ENCODE measurements at places on chromosomes 6 and 20.

DNA sequence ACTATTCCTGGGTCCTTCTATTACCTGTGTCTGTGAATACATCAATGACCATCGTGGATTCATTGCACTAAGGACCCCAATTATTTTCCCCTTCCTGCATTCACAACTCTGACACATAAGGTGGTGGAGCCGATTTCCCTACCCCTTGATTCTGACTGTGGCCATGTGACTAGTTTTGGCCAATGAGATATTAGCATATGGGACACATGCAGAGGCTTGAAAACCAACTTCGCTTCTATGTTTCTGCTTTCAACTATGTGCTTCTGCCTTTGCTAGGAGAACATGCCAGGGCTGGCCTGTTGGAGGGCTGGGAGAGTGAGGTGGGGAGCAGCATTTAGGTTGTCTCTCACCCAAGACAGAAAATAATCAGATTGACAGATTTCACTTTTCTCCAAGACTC lies 483.1 kb upstream of the JAG1 start:
- DNase-seq = no peak

DNA sequence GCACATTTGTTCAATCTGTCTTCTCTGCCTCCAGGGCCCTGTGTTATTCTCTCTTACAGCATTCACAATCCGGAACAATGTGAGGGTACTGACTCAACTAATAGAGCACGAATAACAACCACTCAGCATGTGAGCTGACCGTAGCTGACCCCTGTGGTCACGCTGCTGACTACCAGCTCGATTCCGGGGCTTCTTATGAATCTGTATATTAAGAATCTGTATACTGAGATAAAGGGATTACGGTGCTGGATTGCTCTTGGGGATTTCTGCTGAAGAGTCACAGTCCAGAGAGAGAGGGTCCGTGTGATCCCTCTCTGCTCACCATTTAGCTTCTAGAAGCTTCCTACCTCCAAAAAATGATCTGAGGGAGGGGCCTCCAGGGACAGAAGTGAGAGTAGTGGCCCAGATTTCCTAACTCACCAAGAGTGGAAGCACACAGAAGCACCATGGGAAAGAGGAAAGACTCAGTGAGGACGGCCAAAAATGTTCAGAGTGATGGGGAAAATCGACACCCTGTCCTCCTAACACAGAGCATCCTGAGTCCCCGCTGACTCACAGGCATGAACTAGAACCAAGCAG lies 156.2 kb downstream of the THBS2 start:
- peak; percentile 81 for DNase-seq

DNA sequence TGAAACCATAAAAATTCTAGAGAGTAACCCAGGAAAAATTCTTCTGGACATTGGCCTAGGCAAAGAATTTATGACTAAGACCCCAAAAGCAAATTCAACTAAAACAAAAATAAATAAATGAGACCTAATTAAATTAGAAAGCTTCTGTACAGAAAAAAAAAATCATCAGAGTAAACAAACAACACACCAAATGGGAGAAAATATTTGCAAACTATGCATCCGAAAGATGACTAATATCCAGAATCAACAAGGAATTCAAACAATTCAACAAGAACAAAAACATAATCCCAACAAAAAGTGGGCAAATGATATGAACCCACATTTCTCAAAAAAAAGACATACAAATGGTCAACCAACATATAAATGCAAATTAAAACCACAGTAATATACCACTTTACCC lies 242.6 kb upstream of the CDYL start:
- DNase-seq = no peak

- peak; percentile 78 for DNase-seq
These were observed 24.5 kb downstream of the TOX2 start for GRCh38 chr20:43938932-43939761.

GRCh38 chr20:23129891-23130621 lies 43.9 kb upstream of the CD93 start:
- no peak for DNase-seq

DNA sequence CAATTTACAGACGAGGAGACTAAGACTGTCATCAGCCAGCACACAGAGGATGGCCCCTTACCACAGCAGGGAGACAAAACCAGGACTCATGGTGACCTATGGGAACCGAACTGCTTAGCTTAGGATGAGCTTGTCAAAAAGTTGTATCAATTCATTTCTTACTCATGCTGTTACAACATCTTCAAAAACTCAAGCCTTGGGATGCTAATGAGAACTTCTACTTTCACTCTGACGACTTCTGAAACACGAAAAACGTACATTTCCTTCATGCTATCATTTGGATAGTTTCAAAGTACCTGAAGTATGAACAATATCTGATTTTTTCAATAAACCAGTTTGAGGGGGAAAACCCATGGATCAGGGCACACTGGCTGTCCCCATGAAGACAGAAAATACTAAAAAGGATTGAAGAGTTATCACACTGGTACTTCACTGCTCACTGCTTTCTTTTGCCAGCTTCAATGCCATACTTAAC lies 31.9 kb downstream of the HIVEP2 start:
- no peak for DNase-seq

DNA sequence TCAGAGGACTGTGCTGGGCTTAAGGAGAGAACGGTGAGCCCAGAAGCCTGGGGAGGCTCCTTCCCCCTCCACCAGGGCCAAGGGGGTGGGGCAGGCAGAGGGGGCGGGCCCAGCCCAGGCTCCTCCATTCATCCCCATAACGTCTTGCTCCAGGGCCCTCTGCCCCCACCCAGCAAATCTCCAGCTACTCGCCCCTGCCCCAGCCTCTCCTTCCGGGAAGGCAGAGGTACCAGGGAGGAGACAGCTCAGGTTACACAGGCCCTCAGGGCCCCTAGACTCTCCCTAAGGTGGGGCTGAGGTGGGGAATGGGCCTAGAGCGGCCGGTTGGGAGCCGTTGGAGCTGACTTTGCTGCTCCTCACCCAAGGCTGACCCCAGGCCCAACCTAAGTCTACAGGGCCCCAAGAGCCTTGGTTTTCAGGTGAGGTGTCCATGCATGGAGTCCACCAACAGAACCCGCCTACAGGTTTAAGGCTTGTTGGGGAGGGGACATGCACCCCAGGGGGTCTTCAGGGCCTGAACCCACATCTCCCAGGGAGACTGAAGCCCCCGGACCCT lies 1.2 kb downstream of the LAMA5 start:
- no peak for DNase-seq

- no peak for DNase-seq
These were observed 12.3 kb downstream of the TMEM30A start for GRCh38 chr6:75272145-75272840.

DNA sequence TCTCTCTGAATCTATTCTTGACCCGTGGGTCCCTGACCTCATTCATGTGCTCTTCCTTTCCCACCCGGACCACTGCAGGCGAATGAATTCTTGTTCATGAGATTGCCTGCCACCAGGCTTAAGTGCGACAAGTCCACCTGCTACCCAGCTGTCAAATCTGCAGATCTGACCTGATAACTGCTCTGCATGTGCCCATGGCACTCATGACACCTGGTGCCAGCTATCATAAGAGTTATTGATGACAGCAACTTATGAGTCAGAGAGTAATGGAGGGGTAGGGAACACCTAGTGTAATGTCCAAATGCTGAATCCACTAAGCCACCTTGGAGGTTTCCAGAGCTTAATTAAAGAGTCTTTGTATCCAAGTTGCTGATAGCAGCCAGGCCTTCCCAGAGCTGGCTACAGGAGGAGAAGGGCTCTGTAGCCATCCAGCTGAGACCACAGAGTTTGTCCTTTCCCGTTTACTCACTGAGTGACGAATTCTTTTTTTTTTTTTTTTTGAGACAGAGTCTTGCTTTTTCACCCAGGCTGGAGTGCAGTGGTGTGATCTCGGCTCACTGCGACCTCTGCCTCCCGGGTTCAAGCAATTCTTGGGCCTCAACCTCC lies 17.4 kb downstream of the SHLD1 start:
- DNase-seq = no peak

DNA sequence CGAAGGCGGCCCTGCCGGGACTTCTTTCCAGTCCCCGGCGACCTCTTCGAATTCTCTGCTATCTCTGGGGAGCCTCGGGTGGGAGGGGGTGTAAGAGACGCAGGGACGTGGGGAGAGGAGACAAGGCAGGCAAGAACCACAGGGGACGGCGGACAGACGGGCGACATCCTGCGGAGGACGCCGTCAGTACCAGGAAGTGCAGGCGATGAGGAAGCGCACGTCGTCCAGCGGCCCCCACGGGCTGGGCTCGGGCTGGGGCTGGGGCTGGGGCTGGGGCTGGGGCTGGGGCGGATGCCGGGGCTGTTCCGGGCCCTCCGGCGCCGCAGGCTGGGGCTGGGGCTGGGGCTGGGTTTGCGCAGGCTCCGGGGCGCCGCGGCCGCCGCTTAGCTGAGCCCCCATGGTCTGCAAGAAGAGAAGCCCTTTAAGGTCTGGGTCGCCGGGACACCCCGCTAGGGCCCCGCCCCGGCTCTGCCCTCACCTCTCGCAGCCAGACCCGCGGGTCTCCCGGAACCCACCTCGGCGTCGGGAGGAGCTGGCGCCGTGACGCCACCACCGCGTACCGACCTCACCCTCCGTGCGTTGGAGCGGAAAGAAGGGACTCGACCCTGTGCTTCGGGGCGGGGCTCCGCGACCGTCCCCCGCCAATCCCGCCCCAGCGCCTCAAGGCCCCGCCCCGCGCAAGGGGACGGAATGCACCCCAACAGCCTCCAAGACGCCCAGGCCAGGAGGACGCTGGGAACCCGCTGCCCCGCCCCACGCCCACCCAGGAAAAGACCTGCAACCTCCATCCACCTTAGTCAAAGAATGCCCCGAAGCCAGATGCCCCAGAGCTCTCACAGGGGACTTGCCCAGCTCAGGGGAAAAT lies at the start of gene MMP24OS:
MMP24OS (minus strand) TSS at position 592 of the 865 bp plus-strand sequence; CDS start at position 399, 193 bp downstream.
- peak; percentile 55 for DNase-seq

DNA sequence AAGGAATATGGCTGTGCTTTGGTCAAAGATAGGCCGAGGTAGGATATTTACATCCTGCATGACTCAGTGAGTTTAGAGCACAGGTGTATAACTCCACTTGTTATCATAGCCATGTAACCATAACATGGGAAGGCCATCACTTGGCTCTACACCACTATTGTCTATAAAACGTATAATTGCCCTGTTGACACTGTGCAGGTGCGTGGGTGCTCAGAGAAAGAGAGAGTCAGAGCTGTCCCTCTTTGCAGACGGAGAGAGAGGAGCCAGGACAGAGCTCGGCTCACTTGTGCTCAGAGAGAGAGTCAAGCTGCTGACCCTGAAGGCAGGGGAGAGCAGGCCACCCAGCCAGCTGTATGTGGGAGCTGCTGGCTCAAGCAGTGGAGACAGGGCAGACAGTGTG lies 46.0 kb downstream of the OR2B6 start:
- DNase-seq = no peak

DNA sequence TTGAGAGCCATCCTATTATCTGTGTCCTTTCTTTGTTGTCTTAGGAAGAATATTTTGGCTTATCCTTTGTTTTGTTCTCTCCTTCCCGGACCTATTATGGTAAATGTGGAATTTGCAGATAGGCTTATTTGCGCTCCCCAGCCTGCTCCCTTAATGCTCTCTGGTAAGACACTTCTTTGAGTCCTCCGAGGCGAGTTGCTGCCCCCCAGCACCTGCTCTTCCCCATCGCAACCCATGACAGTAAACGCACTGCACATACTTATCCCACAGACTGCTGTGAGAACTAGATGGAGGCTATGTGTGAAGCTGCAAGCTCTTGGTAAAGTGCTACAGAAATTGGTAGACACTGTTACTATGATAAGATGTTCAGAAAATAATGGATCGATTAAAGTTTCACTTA lies 47.0 kb upstream of the ESR1 start:
- no peak for DNase-seq

- peak; percentile 92 for DNase-seq
These were observed 61.2 kb downstream of the IGF2R start for GRCh38 chr6:160030103-160030502.

GRCh38 chr20:53421343-53421742 lies 172.3 kb downstream of the ZNF217 start:
- DNase-seq = no peak

DNA sequence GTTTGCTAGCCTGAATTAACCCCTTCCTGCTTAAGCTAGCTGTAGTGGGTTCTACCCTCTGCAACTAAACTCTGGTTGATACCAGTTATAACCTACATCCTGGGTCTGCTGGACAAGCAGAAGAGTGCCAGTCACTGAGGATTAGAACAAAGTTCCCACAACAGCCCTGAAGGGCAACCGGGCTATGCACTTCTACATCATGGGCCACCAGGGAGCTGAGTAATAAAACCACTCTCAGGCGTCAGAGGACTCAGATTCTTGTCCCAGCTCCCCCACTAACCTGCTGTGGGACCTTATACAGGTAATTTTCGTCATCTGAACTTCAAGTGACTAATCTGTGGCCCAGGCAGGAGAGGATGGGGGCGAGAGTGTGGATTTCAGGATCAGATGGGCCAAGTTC lies 56.8 kb downstream of the EYA2 start:
- no peak for DNase-seq

- no peak for DNase-seq
These were observed 23.3 kb upstream of the SIRPA start for GRCh38 chr20:1871807-1872458.

GRCh38 chr6:20717743-20718142 lies 183.5 kb downstream of the CDKAL1 start:
- DNase-seq = no peak

Data from HFF-Myc (cell line).